Fibroblast of lung (primary cell): ENCODE measurements at places on chromosomes 7 and 10. TPM values are rescaled to one million over a fixed set of nuclear protein-coding genes. Genes with fewer than 3 reads are reported as not detected.

The AGBL3 gene
- polyA plus RNA-seq, result 0.56 and 0.78 TPM in 2 replicates

The SFMBT2 gene
- polyA plus RNA-seq, result 0.52 and 1.3 TPM in 2 replicates

The CUBN gene
- polyA plus RNA-seq, result 1.1 and 1.5 TPM in 2 replicates

The NACAD gene
- polyA plus RNA-seq, result 0.41 and 0.66 TPM in 2 replicates

The GPR37 gene
- polyA plus RNA-seq, result 3.1 and 12.6 TPM in 2 replicates

The NPFFR1 gene
- polyA plus RNA-seq, result not detected in 2 replicates

The LIPF gene
- 0.05 TPM in 1 of 2 replicates, not detected in the other for polyA plus RNA-seq

The NEURL1 gene
- 0.11 and 0.12 TPM in 2 replicates for polyA plus RNA-seq

The PCDH15 gene
- polyA plus RNA-seq, result 0.09 TPM in 1 of 2 replicates, not detected in the other

The TUBAL3 gene
- not detected in 2 replicates for polyA plus RNA-seq

The AMPH gene
- polyA plus RNA-seq, result 2.4 and 9.0 TPM in 2 replicates

The NEBL gene
- polyA plus RNA-seq, result 0.11 and 0.20 TPM in 2 replicates

The LRIT1 gene
- polyA plus RNA-seq, result not detected in 2 replicates

The CFAP69 gene
- 0.99 and 1.3 TPM in 2 replicates for polyA plus RNA-seq

The SLC37A3 gene
- polyA plus RNA-seq, result 54.3 and 81.7 TPM in 2 replicates

The SPDYE2B gene
- not detected in 2 replicates for polyA plus RNA-seq

The SGCE gene
- polyA plus RNA-seq, result 72.3 and 184 TPM in 2 replicates

The C7orf33 gene
- not detected in 2 replicates for polyA plus RNA-seq

The TEX47 gene
- polyA plus RNA-seq, result not detected in 2 replicates

The NAPEPLD gene
- 4.6 and 5.7 TPM in 2 replicates for polyA plus RNA-seq

The HKDC1 gene
- 0.09 and 0.12 TPM in 2 replicates for polyA plus RNA-seq
